Left cardiac atrium (tissue), 4 donors: ENCODE measurements at places on chromosomes 5 and 9. TPM values are rescaled to one million over a fixed set of nuclear protein-coding genes. Genes with fewer than 3 reads are reported as not detected.

SLC23A1 gene
- not detected for total RNA-seq

SEC24A gene
- 15.9 TPM for total RNA-seq

SEMA4D gene
- 17.5 TPM for total RNA-seq

GABRA1 gene
- total RNA-seq, result not detected

SMIM33 gene
- total RNA-seq, result not detected

COL23A1 gene
- 6.0 TPM for total RNA-seq

PTGES gene
- 7.9 TPM for total RNA-seq

BAAT gene
- not detected for total RNA-seq

COL27A1 gene
- total RNA-seq, result 7.0 TPM
